ENCODE measurements at places on chromosomes 1 and 21.

DNA sequence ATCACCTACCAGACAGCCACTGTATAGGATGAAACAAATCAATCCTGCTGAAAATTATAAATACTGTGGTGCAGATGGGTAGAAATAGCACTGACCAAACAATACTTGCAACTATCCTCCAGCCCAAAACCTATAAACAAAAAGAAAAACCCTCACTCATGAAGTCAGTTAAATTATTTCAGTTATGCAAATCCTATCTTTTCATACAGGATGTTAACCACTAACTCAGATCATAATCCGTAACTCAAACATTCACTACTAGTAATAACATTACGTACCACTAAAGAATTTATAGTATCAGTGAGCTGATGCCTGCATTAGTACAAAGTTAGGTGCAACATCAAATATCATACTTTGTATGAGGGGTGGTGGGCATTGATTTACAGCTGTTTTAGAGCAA is 2.6 kb downstream of the NDC1 start:
- DNase-seq: peak; percentile 87

DNA sequence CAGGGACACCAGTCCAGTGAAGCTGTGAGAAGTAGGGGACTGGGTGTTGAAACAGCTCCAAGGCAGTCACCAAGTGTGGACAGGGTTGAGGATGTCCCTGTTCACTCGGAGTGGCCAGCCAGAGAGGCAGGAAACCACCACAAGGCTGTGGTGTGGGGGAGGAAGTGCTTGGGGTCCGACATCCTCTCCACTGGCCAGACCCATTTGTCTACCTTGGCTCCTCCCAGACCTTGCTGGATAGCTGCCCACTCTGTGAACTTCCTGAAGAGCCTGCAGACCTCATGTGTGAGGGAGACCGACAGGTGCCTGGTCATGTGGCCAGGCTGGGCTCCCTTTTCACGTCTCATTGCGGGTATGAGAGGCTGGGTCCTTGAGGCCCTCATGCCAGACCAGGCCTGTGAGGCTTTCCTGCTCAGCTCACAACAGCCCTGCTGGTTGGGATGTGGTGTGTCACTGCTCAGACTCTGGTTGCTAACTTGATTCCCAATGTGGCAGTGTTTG is 21.8 kb downstream of the CYP4B1 start:
- no peak for DNase-seq

DNA sequence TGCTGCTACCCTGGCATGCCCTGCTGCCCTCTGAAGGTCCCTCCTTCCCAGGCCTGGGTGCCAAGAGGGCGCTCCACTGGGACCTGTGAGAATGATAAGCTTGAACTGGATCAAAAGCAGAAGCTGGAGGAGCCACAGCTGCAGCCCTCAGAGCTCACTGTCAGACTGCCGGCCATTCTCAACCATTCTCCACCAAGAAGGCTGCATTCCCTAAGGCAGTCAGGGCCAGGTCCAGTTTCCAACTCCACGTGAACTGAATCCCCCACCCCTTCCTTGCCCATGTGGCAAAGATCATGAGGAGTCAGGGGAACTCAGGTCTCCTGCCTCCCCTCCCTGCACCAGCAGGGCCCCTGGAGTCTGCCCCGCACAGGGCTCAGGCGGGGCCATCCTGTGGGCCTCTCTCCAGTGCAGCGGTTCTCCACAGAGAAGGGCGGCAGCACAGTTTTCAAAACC is 19.5 kb downstream of the SLC1A7 start:
- DNase-seq: no peak

DNA sequence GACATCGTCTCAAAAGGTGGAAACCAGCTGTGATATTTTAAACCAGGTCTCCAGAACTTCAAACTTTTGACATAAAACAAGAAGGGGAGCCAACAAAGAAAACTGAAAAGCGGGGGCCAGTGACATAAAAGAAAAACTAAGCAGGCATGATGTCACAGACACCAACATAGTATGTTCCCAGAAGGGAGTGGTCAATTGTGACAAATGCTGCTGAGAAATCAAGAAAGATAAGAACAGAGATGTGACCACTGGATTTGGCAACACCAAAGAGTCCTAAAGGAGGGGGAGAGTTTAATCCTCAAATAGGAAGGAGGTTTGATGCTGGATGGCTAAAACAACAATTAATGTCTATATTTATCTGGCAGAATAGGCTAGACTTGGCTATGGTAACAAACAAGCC is 2.3 kb upstream of the RNF19B start:
- no peak for DNase-seq

GRCh38 chr21:36246080-36246631 is 73.8 kb upstream of the MORC3 start:
- peak; percentile 6 for DNase-seq

GRCh38 chr1:201614262-201615015 is 75.5 kb downstream of the NAV1 start:
- no peak for DNase-seq

DNA sequence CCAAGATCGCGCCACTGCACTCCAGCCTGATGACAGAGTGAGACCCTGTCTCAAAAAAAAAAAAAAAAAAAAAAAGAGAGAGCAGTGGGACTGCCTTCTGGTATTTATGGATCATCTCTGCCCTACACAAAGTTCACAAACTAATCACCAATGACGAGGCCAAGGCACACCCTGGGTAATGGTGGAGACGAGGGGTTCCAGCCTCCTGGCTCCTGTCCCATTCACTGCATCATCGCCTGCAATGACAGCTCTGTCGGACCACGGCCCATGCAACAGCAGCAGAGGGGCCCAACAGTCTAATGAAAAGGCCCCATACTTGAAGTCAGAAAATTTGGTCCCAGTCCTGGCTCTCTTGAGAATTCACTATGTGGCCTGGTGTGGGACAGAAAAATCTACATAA is 2.9 kb upstream of the BTG2 start:
- DNase-seq: no peak

- no peak for DNase-seq
Measured at GRCh38 chr1:8625491-8625890, 191.9 kb downstream of the RERE start.

DNA sequence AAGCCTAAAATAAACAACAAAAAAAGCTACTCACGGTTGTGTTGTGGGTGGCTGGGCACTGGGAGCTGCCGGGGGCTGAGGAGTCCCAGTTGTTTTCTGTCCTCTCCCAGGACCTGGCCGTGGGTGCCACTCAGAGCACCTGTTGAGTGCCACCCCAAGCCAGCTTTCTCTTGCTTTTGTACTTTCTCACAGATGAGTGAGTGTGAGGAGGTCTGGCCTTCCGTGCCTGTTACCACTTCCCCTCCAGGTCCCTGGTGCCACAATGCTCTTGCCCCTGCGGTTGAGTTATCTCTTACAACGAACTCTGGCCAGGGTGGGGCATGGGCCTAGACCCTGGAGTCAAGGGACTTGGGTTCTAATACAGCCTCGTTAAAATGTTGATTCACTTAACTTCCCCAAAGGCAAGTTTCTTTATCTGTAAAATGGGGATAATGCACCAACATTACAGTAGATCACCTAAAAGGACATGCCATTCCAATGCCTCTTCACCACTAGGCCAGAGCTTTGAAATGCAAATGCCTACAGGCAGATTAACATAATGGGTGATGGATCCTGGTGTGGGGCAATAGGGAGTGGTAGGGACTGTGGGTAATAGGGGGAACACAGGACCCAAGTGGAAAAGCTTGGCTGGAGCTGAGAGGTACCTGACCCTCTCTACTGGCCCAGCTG is at the start of gene CNR2:
Gene CNR2, minus strand, starts transcription at position 151 of the 669 bp plus-strand sequence. CDS start 37,745 bp downstream, outside the sequence.
- DNase-seq: no peak

DNA sequence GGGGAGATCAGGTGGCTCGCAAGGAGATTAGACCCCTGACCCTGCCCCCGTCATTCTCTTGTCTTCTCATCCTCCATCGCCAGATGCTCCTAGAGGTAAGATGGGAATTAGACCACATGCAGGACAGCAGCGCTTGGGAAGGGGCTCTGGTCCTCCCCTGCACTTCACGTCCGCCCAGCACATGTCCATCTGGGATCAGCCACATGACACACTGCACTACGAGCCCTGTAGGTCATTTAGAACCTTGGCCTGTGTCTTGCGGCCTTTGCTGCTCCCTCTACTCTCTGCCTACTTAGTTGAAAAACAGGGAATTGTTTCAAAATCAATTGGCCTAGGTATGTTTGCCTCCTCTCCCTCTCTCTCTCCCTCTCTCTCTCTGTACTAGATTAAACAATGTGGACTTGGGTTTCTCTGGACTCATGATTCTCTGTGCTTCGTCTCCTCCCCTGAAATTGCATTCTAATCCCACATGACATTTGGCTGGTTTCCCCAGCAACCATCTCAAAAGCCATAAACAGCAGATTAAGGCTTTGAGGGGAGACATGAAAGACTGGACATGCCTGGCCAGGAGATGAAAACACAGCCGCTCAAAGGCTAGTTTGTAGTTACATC is 3.8 kb upstream of the NCMAP start:
- DNase-seq: no peak

DNA sequence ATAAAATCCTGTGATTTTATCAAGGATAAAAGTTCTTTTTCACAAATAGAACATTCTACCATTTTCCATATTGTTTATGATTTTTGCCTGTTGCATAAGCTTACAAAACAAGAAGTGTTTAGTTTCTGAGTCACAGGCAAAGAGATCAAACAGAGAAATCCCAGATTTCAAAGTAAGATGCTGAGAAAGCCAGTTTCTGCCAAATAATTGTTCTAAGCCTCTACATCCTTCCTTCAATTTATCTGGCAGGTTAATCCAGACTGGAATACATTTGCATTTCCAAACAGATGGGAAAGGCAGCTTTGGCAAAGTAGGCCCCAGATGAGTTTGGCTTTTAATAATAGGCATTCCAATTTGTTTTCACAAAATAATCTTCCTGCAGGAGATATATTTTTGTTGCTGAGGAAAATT is 2.5 kb downstream of the SLC1A7 start:
- DNase-seq: no peak

DNA sequence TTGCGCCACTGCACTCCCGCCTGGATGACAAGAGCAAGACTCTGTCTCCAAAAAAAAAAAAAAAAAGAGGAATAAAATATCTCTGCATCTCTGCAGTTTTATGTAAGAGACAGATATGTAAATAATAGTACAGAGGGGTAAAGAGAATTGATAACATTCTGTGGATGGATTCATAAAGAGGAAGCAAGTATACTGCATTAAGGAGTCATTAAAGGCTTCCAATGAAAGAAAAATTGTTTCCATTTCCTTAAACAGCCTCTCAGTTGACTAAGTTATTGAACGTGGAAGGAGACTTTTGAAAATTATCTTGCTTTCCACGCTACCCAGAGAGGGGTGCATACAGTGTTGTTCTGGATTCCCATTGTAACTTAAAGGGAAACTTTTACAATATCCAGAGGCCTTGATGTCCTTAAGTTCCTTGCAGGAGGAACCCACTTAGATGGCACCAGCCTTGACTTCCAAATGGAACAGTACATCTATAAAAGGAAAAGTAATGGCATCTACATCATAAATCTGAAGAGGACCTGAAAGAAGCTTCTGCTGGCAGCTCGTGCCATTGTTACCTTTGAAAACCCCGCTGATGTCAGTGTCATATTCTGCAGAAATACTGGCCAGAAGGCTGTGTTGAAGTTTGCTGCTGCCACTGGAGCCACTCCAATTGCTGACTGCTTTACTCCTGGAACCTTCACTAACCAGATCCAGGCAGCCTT is 13.8 kb downstream of the CEP350 start:
- no peak for DNase-seq

DNA sequence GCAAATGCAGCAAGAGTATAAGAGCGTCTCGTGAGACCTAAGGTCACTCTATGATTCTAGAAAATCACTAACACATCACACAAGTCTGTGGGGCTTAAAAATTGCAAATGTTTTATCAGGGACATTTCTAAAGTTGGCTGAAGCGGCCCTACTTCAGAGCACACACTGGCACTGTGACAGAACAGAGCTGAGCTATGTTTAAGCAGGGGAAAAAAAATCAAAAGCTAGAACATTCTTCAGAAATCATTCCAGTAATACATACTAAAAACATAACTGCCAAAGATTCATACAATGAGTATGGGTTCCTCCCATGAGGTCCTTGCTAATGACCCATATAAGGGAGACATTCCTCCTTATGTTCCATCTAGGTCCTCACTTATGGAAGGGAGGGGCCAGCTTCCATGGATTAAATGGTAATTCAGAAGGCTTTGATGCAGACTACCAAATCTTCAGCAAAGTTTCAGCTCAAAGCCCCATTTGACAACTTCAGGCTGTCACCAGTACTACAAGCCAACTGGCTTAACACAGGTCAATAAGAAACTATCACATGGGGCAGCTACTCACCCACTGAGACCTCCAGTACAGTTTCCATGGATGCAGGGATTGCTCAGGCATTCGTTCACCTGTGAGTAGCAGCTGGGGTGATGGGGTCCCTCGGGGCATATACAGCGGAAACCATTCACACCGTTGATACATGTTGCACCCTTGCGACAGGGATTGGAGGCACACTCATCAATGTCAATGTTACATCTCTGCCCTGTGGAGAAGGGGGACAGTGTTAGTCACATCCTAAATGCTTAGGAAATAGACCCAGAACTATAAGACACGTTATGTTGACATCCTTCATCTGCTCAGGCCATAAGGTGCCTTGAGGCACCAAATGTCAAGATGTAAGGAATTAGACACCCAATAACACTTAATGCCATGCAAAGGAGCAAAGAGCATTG is 58.4 kb upstream of the ADAM30 start:
- DNase-seq: no peak

DNA sequence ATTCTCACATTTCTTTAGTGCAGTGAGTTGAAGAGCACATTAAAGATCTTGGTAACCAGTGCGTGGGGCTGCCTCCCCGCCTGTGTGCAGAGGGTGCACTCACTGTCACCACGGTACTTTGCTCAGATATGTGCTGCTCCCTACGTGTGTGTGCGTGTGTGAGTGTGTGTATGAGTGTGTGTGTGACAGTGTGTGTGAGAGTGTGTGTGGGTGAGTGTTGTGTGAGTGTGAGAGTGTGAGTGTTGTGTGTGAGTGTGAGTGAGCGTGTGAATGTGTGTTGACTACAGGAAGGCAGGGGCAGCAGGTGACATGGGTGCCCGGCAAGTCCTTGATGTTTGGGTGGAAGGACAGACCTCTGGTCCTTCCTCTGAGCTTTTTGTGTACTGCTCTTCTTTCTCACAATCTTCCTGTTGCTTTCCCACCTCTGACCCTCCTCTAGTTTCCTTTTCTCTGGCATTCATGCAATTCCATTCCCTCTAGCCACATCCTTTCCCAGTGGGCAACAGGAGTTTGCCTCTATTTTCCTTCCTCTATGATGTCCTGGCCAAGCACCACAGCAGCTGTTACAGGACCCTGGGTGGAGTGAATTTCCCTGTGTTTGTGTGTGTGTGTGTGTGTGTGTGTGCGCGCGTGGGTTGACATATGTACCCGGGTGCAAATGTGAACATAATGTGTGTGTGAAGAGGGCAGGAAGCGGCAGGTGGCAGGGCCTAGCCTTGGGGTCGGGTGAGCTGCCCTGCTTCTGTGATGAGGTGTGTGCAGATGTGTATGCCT is 19.8 kb downstream of the LHX4 start:
- no peak for DNase-seq

GRCh38 chr1:198655459-198656121 is 16.8 kb downstream of the PTPRC start:
- no peak for DNase-seq
